ENCODE measurements at places on chromosomes 16 and 17.

DNA sequence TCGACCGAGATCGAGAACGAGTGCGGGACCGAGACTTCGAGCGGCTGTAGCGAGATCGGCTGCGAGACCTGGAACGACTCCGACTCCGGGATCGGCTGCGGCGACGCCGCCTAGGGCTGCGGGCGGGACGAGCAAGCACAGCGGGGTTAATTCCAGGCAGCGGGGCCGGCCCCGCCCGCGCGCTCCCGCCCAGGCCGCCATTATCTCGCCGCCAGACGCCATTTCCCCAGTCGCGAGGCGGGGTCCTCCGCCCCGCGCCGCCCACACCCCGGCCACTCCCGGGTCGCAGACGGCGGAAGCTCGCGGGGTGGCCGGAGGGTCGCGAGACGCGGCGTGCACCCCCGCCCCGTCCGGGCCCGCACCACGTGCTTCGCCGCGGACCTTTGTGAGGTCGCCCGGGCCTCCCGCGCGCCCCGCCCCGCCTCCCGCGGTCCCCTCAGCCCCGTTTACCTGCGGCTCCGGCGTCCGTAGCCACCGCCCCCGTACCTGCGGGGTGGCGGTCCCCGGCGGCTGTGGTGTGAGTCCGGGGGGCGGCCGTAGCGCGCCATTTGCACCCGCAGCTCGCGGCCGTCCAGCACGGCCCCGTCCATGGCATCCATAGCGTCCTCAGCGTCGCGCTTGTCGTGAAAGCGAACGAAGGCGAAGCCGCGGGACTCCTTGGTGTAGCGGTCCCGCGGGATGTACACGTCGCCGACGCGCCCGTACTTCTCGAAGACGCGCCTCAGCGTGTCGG, 616 bp downstream of the SRSF2 start:
- DNase-seq = no peak

DNA sequence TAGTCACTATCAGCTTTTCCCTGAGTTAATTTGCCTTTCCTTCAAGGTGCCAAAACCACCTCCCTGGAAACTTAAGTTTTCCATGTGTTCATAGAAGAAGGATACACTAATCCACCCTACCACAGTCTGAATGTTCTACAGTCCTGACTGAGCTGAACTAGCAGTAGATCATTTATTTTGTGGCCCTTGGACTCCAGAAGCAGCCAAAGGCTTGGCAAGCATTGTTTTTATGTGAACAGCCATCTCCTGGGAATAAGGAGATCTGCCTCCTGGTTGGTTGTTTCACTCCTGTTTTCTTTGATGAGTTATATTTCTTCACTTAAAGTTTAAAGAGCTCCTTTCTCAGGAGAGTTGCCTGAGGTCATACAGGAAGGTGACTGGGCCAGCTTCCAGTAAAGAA, 634.6 kb upstream of the SOX9 start:
- DNase-seq = no peak

DNA sequence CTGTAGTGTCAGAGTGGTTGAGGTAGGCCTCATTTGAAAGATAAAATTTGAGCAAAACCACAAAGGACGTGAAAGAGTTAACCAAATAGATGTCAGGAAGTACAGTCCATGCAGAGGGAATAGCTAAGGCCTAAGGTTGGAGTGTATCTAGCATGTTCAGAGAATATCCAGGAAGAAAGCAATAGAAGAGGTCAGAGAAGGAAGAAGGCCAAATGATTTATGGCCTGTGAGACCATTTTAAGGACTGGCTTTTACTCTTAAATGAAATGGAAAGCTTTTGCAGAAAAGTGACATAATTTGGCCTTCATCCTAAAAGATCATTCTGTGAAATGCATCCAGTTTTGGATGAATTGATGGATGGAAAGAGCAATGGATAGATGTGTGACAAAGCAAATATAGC, 116.5 kb downstream of the NLK start:
- no peak for DNase-seq

DNA sequence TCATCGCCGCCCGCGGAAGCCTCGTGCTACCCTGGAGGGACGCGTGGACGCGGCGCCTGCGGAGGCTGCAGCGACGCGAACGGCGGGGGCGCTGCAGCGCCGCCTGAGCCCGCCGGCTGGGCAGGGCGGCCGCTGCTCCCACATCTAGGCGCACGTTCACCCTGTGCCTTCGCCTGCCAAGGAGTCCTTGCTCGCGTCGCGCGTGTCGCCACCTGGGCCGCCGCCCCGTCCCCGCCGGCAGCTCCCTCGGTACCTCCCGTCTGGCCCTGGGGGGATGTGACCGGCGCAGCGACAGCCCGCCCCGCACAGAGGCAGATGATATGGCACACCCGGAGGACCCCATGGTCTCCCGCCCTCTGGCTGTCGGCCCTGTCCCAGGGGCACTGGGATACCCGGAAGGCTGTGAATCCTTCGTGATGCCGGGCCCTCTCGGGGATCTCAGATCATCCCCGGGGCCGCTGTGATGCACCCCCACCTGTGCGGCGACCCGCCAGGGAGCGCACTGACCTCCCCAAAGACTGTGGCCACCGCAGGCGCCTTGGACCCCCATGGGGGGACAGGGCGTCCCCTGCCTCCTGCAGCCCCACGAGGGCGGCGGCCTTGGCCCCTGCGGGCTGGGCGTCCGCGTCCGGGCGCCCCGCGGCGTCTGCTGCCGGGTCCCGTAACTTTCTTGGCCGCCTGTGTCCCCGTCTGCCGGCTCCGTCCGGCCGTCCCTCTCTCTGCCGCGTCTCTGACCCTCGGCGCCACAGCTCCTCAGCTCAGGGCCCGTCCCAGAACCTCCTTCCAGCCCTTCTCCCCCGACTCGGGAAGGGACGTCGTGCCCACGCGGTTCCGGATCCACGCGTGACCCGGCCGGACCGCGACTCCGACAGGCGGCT, 689 bp upstream of the TBC1D24 start:
- DNase-seq = no peak

DNA sequence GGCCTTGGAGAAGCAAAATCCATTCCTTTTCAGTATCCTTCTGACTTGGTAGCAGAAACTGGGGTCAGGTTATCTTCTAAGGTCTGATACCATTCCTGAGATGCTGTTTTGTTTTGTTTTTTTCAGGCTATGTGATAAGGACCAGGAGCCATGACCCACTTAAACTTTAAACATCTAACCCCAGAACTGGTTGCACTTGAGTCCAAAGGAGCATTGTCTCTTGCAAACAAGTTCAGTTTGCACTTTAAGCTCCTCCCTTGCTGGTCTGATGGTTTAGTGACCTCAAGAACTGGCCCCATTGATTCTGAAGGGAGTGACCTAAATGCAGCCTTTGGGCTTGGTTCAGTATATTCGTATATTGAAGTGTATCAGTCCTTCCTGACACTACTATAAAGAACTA, 75.2 kb downstream of the ERCC4 start:
- DNase-seq = no peak

DNA sequence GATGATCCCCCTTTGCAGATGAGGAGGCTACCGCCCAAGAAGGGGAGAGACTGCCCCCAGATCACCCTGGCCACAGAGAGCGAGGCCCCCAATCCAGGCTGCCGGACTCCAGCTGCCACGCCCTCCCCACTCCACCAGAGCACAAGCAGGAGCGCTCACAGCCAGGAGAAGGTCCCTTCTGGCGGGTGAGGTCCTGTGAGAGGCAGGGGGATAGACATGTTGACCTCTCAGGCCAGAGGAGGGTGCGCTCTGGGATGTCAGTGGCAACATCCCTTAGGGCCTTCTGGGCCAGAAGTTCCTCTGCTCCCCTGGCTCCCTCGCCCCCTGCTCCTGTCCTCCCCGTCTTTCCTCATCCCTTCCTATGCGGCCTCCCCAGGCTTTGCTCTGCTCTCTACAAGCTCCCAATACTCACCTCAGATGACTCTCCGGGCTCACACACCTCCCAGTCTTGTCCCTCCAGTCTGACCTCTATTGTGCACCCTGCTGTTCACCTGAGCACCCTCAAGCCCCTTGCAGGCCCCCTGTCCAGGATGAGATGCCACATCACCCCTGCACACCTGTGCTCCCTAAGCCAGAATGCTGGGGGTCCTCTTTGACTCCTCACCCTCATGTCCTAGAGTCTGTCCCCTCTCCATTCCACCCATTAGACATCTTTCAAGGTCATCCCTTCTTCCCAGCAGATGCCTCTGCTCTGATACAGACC, 5.0 kb upstream of the NXPH3 start:
- DNase-seq = no peak

- no peak for DNase-seq
Observed at GRCh38 chr16:56626685-56627084, 1.1 kb downstream of the MT1E start.

GRCh38 chr17:80819422-80820164, 172.0 kb upstream of the CHMP6 start:
- DNase-seq = no peak

GRCh38 chr17:43832168-43832975, 574 bp downstream of the MPP3 start:
- DNase-seq = no peak

GRCh38 chr16:17252701-17253100, 218.1 kb downstream of the XYLT1 start:
- no peak for DNase-seq

DNA sequence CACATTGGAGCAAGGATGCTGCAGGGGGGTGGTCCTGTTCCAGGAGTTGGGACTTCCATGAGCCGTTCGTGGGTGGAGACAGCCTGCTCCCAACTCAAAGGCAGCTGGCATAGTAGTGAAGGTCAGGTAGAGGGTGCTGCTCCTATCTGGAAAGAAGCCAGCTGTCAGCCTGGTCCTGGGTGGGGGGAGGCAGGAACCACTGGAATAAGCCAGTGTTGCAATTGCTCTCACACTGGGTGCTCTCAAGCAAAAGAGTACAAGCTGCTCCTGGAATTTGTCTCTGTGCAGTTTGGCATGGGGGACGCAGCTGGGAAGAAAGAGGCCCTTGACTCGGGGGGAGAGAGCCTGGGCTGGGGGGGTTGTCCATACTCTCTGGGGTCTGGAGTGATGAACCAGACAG, 8.7 kb downstream of the CACNG5 start:
- DNase-seq = no peak

GRCh38 chr16:87056083-87056482, 261.1 kb downstream of the C16orf95 start:
- no peak for DNase-seq

DNA sequence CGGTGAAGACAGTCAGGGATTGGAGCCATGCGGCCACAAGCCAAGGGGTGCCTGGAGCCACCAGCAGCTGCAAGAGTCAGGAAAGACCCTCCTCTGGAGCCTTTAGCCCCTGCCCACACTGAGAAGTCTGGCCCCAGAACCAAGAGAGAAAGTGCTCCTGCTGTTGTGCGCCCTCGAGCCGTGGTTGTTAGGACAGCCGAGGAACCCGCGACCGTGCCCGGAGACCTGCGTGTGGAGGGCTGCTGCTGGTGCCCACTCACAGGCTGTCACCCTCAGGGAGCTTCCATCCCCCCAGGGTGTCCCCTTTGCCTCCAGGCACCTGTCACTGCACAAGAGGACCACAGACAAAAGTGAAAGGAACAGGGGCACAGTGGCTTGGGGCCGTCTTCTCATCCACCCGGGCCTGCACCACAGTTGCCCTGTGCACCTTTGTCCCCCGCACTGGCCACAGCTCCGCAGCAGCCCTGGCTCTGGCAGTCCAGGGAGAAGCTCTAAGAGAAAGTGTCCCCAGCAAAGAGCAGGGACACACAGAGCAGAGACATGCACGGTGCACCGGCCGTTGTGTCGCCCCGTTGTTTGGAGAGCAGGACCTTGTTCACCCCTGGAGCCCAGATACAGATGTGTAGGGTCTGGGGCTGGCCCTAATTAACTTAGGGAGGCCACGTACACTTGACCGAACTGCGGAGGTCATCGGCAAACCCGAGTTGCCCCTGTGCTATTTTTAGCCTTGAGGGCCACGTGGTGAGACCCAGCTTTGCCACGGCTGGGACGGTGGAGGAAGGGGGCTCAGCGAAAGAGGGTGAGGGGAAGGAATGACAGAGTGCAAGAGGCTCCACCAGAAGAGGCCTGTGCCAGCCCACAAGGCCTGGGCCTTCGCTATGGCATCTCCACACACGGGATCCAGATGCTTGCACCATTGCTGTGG, 329.2 kb downstream of the C16orf95 start:
- DNase-seq = no peak

- DNase-seq = no peak
Observed at GRCh38 chr17:48335858-48336500, 94.0 kb downstream of the SKAP1 start.

DNA sequence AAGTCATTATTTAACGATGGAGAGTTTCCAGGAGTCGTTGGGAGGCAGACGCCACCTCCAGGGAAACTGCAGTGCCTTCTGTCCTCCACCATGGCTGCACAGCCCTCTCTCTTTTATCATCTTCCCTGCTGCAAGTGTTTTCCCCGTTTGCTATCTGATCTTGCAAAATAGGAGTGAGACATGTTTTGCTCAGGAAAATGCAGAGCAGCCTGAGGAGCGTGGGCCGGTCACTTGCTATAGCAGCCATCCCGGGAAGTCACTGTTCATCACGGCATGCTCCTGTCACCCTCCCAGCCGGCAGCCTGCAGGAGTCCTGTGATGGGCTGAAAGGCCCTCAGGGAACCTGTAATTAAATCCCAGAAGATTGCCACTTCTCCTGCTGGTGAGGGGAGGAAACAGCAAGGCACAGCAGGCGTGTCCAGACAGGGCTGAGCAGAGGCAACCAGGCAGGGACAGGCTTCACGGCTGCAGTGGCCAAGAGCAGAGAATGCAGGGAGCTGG, 143.1 kb downstream of the GSG1L start:
- DNase-seq = no peak

DNA sequence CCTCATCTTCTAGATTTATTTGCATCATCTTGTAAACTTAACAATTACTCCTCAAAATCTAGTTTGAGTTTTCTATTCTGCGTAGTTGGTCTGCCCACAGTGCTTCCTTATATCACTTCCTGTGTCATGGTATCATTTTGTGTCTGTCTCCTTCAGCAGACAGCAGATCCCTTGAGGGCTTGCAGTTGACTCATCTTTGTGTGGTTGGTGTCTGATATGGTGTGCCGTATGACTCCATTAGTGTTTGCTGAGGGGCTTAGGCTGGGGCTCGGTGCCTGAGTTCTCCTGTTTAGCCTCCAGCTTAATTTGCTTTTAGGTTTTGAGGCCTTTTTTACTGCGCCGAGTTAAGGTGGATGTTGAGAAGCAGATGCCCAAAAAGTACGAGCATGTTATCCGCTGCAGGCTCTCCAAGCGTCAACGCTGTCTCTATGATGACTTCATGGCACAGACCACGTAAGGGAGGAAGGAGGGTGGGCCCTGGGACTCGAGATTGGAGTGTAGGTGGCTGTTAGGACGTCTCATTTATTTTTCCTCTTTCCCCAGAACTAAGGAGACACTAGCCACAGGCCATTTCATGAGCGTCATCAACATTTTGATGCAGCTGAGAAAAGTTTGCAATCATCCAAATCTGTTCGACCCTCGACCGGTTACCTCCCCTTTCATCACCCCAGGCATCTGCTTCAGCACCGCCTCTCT, 16.9 kb downstream of the SRCAP start:
- no peak for DNase-seq

GRCh38 chr17:13753154-13753553, 151.4 kb upstream of the HS3ST3A1 start:
- DNase-seq = no peak

DNA sequence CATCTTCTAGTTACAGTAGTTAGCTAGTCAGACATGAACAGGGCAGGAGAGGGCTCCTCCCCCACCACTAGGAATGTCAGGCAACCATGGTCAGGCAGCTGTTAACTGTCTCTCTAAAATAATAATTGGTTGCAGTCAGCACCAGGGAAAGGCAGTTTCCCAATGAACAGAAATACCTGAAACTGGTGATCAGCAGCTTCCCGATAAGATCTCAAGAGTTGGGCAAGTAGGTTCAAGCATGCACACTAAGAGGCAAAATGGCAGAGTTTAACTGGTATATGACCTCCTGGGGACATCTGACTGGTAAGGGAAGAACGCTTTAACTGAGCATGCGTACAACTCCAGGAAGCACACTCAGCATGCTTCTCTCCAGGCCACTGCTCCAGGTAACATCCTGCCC, 12.6 kb upstream of the XYLT1 start:
- no peak for DNase-seq

GRCh38 chr17:19271780-19272357, 34.7 kb downstream of the EPN2 start:
- DNase-seq = no peak
